Cardiac muscle cell (in vitro differentiated cells and primary cell): ENCODE measurements at places on chromosomes 5 and 9. TPM values are rescaled to one million over a fixed set of nuclear protein-coding genes. Genes with fewer than 3 reads are reported as not detected.

MYOT gene
- not detected in 2 replicates for total RNA-seq

SPINK6 gene
- total RNA-seq = not detected in 2 replicates

PCDH1 gene
- total RNA-seq = 0.46 and 0.63 TPM in 2 replicates

PCDHA4 gene
- total RNA-seq = 14.2 and 14.3 TPM in 2 replicates

GPX3 gene
- 46.6 and 73.7 TPM in 2 replicates for total RNA-seq

LCN10 gene
- 0.63 TPM in 1 of 2 replicates, not detected in the other for total RNA-seq

DNA sequence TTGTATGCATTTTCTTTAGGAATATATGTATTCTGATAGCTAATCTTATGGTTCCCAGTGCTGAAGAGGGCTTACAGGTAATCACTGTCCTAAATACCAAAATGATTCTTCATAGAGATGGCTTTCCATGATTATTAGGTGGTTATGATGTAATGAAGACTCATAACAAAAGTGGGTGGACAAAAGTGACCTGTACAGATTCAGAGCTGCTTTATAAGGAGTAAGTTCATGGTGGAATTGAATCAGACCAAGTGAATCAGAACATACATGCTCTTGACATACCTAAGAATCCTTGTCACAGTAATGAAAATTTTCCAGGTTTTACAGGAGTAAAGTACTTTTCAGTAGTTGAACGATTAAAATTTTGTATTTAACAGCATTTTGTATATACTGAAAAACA lies 105.6 kb downstream of the NIPBL start:
- no peak for DNase-seq

DNA sequence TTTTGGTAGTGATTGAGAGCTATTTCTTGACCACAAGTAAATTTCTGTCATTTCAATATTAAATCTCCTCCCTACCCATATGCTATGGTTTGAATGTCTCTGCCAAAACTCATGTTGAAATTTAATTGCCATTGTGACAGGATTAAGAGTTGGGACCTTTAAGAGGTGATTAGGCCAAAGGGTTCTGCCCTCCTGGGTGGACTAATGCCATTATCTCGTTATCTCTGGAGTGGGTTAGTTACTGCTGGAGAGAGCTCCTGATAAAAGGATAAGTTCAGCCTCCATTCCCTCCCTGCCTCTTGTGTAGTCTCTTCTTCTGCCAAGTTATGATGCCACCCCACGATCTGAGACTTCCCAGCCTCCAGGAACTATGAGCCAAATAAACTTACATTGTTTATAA lies 3.6 kb upstream of the DRD1 start:
- DNase-seq = no peak

DNA sequence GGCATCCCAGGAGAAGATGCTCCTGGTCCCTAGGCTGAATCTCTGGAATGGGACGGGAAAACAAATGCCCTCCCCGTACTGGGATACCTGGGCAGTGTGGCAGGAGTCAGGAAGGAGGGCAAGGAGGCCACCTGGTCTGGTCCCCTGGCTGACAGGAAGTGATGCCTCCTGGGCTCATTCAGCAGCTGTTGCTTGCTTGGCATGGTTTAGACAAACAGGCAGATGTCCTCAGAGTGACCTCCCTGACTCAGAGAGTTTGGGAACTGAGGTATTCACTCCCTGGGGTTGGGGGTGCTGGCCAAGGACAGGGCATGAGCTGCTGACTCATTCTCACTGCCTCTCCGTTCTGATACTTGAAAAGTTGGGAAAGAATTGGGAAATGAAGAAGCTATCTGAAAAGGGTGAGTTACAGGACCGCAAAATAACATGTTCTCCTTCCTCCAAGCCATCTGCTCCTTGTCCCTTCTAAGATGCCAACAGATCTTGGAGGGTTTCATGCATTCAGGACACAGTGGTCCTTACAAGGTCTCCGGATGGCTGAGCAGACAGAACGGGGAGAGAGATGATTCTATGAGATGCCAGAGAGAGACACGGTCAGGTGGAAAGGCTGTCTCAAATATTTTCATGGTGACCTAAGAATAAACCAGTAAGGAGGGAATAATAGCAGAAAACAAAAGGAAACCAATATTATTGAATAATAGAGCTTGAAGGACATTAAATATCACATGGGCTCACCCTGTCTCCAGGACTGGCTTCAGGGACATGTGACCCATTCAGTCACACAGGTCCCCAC lies 534.5 kb downstream of the BNC2 start:
- peak; percentile 99 for DNase-seq

GRCh38 chr9:27634879-27635278 lies 61.6 kb upstream of the C9orf72 start:
- DNase-seq = no peak

GRCh38 chr9:76573905-76574760 lies 115.2 kb downstream of the GCNT1 start:
- no peak for DNase-seq

GRCh38 chr5:164475339-164475977 lies 970.0 kb downstream of the MAT2B start:
- peak; percentile 29 for DNase-seq

DNA sequence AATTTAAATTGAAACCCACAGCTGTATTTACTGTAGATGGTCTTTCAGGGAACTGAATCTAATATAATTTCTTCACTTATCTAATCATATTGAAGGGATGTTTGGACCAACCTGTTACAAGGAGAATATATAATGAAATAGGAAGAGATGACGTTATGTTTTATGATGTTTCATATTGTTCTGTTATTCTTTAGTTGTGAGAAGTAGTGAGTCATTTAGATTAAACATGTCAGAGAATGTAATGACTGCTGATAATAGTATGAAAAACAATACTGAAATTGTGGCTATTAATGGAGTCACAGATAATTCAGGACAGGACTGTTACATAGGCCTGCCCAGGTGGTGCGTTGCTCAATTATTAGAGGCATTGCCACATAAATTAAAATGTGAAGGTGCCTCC lies 1993.4 kb downstream of the EFNA5 start:
- DNase-seq = peak; percentile 1

DNA sequence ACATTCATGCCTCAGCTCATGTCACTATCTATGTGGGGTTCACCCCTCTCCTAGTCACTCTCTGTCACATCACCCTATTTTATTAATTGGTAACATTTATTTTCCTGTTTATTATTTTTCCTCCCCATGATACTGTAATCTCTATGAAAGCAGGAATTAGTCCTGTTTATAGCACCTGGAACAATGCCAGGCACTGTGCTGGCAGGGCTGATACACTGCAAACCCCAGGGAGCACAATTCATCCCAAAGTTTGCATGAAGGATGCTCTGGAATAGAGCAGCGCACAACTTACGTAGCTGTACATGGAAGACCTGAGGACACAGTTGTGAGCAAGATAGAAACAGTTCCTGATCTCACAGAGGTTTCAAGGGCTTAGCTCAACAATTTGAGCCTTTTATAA lies 103.2 kb downstream of the NSG2 start:
- no peak for DNase-seq

DNA sequence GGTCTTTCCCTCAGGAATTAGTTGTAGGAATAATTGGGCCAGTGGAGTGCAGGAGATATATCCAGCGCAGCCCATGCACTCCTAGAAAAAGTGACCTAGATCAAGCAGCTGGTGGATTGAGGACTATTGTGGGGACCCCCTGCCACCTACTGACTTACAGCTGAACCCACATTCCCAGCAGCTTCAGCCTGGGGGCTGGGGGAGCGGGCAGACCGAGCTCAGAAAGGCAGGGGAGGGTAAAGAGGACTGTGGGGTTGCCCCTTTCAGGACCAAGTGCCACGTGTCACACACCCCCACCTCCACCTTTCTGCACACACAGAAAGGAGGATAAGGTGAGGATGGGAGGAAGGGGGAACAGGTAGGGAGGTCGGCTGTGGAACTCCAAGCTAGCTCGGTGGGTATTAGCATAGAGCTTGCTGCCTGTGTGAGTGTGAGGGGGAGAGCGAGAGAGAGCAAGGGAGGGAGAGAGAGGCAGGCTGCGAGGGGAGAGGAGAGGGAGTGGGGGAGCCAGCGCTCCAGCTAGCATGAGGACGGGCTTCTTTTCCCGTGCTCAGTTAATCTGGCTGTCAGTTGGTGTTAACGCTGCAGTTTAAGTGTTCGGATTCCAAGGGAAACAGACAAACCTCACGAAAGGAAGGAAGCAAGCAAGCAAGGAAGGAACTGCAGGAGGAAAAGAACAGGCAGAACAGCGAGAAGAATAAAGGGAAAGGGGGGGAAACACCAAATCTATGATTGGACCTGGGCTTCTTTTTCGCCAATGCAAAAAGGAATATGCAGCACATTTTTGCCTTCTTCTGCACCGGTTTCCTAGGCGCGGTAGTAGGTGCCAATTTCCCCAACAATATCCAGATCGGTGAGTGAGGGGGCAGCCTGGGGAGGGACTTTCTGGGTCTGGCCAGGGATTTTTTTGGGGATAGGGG lies at the start of gene GRIA1:
Gene GRIA1 (plus strand): TSS at position 553 of the 920 bp plus-strand sequence.
- DNase-seq = peak; percentile 5

DNA sequence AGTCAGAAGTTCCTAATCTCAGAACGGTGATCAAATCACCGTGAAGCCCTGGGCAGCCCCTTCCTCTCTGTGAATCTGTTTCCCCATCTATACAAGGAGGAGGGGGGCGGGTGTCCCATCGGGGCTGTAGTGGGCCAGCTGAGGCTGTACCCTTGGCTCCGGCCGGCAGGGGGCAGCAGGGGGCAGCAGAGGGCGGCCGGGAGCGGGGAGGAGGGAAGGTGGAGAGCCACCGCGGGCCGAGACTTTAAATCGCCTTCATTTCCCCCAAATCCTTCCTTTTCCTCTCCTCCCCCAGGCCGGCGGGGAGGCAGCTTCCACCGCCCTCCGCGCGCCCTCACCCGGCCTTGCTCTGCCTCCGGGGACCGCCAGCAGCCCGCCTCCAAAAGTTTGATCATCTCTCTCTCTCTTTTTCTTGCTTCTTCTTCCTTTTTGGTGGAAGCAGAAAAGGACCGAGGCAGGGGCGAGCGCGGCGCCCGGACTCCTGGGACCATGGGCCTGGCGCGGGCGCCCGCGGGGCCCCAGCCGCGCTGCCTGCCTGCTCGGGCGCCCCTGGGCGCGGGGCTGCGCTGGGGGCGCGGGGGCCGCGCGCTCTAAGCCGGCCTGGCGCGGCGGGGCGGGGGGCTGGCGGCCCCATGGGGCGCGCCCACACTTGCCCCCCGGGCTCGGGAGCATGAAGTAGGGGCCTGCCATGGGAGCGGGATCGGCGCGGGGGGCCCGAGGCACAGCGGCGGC lies at the start of gene COL27A1:
Gene COL27A1 (plus strand): TSS at position 275 of the 732 bp plus-strand sequence. CDS start 414 bp downstream, at position 689.
- peak; percentile 89 for DNase-seq

GRCh38 chr5:2670940-2671339 lies 80.5 kb downstream of the IRX2 start:
- DNase-seq = no peak

- DNase-seq = no peak
These were observed 99.7 kb upstream of the OSMR start for GRCh38 chr5:38745836-38746732.

DNA sequence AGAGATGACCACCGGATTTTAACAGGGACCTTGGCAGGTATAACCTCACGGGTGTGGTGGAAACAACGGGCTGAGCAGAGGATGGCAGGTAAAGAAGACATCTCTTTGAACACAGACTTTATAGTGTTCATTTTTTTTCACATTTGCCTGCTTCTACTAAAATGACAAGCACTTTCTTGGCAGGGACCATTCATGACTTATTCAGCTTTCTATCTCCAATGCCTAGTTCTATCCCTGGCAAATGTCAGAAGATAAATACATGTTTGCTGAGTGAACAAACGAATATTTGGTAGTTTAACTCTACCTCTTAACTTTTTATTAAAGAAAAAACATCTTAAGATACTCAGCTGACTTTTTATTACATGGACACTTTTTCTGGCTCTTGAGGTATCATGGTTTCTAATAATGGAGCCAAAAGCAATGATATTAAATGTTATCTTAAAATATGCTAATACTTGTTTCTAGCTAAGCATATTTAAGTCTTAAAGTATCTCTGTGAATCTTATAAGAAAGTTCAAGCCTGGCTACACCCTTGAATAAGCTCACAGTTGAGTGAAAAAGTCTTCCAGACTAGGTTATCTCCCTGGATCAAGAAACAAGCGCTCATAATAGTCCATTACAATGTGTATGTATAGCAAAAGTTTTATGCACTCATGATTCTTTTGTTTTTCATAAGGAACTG lies 8.5 kb downstream of the ELL2 start:
- peak; percentile 23 for DNase-seq
